Right renal cortex interstitium (tissue), 3 donors: ENCODE measurements at places on chromosomes 2 and 18. TPM values are rescaled to one million over a fixed set of nuclear protein-coding genes. Genes with fewer than 3 reads are reported as not detected.

Gene APOB
- polyA plus RNA-seq = 0.90 TPM

DNA sequence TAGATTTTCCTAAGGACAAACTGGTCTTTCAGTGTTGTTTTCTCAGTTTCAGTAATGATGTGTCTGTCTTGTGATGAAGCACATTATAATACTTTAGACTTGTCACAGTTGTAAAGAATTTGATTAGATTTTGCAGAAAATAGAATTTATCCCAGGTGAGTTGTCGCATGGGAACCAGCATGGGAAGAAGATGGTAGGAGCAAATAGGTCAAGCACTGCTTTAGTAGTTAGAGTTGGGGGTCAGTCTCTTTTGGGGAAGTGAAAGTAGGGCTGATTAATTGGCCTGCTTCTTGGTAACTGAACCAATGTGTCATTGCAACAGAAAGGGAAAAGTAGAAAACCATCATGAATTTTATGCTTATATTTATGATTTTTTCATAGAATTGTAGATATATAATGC is 153.2 kb upstream of the MYO3B start:
- no peak for DNase-seq

DNA sequence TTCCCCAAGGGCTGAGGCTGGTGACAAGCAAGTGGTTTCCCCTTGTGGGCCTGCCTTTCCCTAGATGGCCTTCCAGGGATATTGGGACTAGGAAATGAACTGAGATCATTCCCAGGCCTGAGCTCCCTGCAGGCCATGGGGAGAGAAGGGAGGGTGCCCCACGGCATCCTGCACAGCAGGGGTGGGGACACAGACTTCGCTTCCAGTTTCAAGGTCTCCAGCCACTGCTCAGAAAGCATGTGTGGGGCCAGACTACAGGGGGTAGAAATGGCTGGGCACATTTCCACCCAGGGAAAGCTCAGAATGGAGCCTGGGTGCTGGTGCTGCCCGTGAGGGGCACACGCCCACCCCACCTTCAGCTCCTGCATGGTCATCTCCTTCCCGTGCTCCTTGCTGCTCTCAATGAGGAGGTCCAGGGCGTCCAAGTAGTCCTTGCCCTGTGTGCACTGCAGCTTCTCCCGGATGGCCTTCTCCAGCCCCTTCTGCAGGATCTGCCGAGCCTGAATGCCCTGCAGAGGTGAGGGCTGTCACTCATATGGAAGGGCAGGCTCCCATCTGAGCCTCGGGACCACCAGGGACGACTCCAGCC is 13.2 kb downstream of the CYP26B1 start:
- no peak for DNase-seq

DNA sequence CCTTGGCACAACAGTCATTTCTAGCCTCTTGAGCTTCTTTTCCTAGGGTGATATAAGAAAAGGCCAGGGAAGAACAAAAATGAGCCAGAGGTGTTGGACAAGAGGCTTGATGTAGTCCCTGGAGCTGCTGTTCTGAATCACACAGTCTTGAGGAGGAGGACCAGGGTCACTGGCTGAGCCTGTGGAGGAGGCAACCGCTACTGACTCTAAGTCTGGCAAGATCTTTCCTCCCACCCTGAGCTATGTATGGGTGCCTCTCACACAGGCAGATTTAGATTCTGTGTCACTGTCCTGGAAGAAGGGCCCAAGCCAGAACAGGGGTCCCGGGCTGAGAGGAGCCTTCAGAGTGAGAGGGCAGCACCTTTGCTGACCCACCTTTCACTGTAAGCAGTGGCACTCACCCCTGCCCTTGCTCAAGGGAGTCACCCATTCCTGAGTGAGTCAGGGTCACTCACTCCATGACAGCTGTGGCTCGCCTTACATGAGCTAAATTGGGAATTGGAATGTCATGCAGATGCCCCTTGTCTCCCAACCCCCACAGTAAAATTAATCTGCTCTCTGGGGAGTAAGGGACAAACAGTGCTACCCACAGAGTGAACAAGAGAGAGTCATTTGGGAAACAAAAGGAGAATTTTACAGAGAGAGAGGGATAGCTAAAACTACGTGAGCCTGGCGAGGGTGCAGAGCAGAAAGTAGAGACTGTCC is at the start of gene TRIM54:
Gene TRIM54, plus strand, starts transcription at position 575 of the 705 bp plus-strand sequence. CDS start 303 bp downstream, outside the sequence.
- DNase-seq = no peak

GRCh38 chr2:100425573-100426383 is 8.3 kb upstream of the CHST10 start:
- no peak for DNase-seq

DNA sequence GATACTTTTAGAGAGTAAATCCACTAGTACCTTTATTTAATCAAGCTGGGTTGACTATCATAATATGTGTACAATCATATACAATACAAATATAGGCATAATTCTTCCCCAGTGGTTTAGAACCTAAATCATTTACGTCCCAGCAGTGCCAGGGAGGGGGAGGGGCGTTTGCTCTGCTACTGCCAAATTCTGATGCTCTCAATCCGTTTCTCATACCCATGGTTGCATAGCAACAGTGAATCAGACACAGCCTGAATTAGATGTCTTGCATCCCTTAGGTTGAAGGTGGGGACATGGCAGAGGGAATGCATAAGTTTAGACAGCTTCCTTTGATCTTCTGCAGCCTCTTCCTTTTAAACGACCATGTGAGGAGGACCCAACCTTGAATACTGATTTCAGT is 135.4 kb downstream of the ABCA12 start:
- no peak for DNase-seq

- no peak for DNase-seq
Observed at GRCh38 chr2:231187736-231188505, 10.5 kb upstream of the ARMC9 start.
